ENCODE measurements at places on chromosomes 16 and 17.

GRCh38 chr16:79599256-79599836, 1.2 kb downstream of the MAF start:
- DNase-seq, result no peak

GRCh38 chr16:12092544-12092921, 116.0 kb downstream of the SNX29 start:
- no peak for DNase-seq

GRCh38 chr17:11916091-11916490, 81.2 kb downstream of the ZNF18 start:
- DNase-seq, result no peak

DNA sequence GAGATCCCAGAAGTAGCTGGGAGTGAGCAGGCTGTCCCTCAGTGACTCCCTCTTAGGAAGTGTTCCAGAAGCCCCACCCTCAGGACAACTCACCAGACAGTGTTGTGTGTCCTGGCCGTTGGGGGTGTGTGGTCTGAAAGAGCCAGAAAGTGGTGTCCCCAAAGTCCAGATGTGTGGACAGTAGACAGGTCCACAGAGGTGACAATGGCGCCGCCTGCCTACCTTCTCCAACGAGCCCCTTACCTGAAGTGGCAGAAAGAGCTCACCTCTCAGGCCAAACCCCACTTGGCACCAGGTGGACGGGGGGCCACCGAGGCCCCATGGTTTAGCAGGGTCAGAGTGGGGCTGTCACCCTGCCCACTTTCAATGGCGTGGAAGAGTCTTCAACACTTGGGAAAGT, 19.9 kb downstream of the C17orf100 start:
- no peak for DNase-seq

DNA sequence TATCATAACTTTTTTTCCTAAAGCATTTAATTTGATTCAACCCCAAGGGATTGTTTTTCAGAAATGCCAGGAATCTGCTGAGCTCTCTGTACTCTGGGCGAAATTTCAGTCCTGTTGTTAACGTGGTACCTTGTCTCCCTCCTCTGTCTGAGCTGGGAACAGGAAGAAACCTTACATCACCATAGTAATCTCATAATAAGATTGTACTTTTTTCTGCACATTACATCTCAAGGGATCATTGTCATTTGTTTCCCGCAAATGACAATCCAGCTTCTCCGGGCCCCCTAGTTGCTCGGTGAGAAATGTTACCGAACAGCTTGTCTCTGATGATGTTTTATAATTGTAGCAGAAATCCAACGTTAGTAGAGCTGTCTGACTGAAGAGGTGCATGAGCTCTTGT, 152.7 kb upstream of the ERCC4 start:
- no peak for DNase-seq

GRCh38 chr17:44253006-44253405, 14.9 kb downstream of the SLC4A1 start:
- DNase-seq, result no peak

GRCh38 chr17:49258394-49258793, 27.8 kb upstream of the PHOSPHO1 start:
- no peak for DNase-seq

DNA sequence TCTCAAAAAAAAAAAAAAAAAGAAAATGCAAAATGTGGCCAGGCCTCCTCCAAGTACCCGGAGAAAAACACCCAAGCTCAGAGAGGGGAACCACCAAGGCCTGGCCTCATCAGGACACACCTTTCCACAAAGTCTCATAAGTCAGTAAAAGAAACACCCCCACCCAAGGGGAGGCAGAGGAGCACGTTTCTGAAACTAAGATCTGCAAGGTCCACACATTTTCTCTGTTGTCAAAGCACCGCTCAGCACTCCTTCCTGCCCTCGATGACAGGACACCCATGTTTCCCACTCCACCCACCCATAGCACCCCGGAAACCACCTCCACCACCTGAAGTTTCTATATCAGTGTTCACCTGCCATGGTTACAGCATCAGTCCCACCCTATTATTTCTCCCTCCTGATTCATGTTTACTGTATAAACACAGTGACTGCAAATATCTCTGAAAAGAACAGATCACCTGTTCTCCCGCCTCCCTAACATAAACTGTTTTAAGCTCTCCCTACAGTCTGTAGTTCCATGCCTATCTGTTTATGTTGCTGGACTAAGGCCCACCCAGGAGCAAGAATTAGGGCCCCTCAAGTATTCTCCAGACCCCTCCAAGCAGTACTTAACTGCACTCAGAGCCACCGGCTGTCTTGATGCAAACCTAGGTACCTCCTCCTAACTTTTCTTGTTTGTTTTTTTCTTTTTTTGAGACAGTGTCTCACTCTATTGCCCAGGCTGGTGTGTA, 2.0 kb downstream of the CORO7 start:
- DNase-seq, result peak; percentile 74

DNA sequence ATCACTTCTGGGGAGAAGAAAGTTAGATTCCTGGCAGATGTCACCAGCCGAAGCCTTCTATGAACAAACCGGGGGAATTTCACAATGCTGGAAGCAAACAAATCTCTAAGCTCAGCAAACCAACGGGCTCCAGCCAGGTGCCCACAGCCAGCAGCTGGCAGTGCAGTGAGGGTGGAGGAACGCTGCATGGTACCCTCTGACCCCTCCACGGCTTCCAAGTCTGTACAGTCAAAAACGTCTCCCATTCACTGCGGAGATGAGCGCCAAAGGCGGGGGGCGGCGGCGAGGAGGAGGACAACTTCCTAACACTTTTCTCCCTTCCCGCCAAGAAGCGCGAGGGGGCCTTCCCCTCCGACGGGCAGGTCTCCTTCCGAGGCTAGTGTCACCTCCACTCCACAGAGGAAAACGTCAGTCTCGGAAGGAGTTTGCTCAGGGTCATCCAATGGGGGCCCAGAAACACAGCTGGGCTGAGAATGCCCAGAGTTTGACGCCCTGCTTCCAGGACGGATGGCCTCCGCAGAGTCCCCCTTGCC, 924 bp downstream of the ZNF598 start:
- DNase-seq, result no peak

DNA sequence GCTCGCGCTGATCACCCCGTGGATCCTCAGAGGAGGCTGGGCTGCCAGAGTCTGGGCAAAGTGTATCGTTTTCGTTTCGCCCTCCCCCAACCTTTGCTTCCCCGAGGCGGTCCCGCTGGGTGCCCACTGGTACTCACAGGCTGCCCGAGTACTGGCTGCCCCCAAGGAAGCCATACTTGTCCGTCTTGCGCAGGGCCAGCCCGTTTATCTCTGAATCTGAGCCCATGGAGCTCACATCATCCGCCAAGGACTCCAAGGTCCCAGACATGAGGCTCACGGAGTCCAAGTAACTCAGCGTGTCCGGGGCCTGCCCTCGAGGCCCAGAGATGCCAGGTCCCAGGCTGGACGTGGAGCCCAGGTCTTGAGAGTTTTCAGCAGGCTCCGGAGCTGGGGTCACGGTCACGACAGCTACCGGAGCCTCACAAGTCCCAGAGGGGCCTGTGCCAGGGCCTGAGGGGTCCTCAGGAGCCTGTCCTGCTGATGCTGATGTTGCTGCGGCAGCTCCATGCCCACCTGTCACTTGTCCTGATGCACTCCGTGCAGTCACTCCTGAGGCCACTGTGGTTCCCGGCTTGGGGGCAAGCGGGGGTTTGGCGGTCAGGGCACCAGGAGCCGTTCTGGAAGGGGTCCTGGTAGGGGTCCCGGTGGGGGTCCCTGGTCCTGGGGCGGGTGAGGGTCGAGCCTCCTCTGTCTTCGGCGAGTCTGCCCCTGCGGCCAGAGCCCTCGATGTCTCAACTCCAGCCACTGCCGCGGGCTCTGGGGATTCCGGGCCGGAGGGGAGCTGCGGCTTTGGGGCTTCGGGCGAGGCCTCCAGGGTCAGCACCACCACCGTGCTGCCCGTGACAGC, 980 bp downstream of the TBC1D10B start:
- DNase-seq, result no peak

- DNase-seq, result no peak
These were observed 101.6 kb downstream of the METRNL start for GRCh38 chr17:83180996-83181481.

DNA sequence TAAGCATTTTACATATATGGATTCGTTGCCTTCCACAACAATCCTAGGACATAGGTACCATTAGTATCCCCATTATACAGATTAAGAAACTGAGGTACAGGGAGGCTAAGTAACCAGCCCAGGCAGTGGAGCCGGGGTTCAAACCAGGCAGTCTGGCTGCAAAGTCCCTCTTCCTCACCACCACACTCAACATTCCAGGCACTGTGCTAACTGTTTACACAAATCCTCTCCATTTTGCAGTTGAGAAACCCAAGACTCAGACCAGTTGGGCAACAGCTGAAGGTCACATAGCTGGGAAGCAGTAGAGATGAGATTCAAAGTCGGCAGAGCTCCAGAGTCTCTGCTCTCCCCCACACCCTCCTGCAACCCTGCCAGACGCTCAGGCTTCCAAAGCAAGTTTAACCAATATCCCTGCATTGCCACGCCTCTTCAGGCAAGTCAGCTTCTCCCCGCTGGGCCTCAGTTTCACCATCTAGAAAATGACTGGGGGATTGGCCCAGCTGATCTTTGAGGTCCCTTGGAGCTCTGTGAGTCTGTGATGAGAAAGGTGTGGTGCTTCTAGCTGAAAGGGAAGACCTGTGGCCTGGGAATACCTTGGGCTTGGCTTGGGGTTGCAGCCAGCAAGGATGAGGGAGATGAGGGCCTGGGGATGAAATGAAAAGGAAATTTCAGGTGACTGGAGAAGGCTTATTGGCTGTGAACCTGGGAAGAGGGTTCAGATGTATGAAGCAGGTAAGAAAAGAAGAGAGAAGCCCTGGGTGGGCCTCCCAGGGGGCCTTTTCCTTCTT, 14.0 kb downstream of the CCR7 start:
- DNase-seq, result no peak
